ENCODE measurements at places on chromosomes 6 and 20.

DNA sequence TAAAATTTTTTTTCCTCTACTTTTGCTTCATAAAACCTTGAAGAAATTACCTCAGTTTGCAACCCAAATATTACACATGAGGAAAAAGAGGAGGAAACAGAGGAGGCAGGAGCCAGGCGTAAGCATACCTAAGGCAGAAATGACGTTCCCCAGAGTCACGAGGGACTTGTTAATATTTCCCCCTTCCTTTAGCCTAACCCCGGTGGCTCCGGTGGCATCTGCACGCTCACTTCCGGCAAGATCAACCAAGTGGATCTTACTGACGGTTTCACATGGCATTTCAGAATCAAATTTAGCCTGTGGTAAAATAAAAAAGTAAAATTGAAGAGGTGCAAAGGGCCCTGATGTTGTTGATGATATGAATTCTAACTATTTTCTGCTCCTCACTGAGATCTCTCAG is 67.4 kb downstream of the KIF16B start:
- DNase-seq = no peak

DNA sequence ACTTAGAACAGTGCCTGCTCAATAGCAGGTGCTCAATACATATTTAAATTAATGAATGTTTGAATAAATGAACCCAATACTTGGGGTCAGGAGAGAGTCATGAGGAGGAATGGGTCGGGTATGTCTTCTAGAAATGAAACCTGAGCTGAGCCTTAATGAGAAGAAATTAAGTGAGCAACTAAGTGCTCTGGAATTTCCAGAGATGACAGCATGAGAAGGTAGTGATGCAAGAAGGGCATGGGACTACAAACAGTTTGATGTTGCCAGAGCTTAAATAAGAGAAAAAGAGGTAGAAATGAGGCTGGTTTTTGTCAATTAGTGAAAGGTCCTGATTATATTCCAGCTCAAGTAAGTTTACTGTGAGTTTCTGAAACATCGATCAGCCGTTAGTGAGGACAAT is 82.9 kb downstream of the PDE10A start:
- no peak for DNase-seq

- DNase-seq = no peak
Observed at GRCh38 chr6:148855744-148856143, 108.9 kb downstream of the UST start.

DNA sequence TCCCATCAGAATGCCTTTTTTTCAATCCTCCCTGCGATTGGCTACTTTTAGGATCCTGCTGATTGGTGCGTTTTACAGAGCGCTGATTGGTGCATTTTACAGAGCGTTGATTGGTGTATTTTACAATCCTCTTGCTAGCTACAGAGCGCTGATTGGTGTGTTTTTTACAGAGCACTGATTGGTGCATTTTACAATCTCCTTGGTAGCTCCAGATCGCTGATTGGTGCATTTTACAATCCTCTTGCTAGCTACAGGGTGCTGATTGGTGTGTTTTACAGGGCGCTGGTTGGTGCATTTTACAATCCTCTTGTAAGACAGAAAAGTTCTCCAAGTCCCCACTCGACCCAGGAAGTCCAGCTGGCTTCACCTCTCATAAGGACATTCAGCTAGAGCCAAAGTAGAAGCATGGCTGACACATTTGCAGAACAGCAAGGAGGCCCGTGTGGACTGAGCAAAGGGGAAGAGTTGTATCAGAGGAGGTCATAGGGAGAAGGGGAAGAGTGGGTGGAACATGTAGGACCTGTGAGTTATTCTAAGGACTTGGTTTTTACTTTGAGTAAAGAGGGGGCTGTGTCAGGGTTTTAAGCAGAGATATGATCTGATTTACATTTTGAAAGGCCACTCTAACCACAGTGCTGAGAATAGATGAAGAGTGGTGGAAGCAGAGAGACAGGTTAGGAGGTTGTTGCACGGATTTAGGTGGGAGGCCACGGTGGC is 2.6 kb downstream of the ALDH5A1 start:
- no peak for DNase-seq

DNA sequence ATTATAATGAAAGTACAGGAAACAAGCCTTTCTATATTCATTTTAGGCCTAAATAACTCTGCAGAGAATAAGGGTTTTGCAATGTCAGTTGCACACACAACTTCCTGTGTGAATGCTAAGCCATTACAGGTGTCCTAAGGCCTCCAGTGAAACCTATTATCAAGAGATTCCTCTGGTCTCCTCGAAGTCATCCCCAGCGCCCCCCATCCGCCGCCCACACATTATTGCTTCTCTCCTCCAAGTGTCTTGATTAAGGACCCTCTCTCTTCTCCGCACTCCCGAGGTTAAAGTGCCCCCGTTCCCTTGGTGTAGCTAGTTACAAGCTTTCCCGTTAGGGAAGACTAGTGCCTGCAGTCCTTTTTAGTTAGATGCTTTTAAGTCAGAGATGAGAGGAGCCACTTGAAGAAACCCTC is 1.3 kb downstream of the HIVEP2 start:
- DNase-seq = no peak

GRCh38 chr6:21123507-21124436 is 469.8 kb upstream of the SOX4 start:
- no peak for DNase-seq

- no peak for DNase-seq
Observed at GRCh38 chr6:20708367-20709124, 174.3 kb downstream of the CDKAL1 start.

- DNase-seq = no peak
Observed at GRCh38 chr20:46712056-46712636, 2.7 kb downstream of the SLC2A10 start.

DNA sequence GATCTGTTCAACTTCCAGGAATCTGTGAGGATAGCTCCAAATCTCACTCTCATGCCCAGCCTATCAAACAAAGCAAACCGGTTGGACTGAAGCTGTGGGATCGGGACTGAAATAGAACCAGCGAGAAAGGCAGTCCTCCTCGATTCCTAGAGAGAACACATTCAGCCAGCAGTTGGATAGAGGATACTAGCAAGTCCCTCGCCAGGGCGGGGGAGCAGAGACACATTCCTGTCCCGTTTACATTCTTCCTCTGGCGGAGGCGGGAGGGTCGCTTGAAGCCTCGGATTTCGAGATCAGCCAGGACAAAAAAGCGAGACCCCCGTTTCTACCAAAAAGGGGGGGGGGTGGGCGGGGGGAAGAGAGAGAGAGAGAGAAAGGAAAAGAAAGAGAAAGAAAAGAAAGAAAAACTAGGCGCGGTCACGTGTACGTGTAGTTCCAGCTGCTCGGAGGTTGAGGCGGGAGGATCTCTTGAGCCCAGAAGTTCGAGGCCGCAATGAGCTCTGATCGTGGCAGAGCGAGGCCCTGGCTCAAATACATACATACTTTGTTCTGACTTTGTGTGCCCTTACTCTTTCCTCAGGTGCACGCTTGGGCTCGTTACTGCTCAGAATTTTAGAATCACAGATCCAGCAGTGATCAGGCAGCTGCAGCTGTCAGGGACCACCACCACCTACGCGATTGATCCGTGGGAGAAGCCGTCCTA is 19.5 kb downstream of the ZNF311 start:
- peak; percentile 67 for DNase-seq

GRCh38 chr6:155543166-155543847 is 87.7 kb upstream of the NOX3 start:
- DNase-seq = no peak

DNA sequence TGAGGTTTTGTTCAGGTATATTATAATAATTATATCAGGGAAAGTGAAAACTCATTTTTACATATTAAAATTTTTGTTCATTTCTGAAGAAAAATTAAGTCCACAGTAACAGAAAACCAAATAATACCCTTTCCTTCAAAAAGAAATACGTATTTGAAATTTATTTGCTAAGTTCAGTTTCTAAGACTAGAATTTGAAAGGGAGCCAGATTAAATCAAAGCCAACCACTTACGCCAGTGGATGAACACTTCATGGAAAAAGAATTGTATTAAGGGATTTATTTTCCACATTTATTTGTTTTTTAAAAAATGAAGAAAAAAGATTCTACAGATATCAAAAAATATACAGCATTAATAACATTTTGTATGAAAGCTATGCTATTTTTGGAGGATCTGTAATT is 654.4 kb downstream of the EYS start:
- no peak for DNase-seq

DNA sequence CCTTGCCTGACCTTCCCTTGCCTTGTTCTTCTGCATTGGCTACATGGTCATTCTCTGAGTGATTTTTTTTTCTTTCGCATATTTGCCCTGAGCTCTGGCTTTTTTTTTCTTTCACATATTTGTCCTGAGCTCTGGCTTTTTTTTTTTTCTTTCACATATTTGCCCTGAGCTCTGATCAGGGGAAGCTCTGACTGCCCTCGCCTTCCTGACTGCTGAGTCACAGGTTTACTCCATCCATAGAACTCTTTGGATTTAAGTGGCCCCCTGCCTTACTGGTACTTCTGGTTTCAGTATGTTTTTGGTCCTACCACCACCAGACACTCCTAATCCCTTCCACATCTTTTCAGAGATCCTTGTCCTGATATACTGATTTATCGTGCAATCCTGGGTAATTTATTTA is 201.1 kb downstream of the OGFRL1 start:
- no peak for DNase-seq

- DNase-seq = no peak
Observed at GRCh38 chr6:136764517-136764993, 27.7 kb downstream of the MAP3K5 start.

- no peak for DNase-seq
Observed at GRCh38 chr6:53412751-53413150, 64.0 kb upstream of the ELOVL5 start.

- no peak for DNase-seq
Observed at GRCh38 chr6:164105705-164106104, 691.2 kb downstream of the QKI start.

DNA sequence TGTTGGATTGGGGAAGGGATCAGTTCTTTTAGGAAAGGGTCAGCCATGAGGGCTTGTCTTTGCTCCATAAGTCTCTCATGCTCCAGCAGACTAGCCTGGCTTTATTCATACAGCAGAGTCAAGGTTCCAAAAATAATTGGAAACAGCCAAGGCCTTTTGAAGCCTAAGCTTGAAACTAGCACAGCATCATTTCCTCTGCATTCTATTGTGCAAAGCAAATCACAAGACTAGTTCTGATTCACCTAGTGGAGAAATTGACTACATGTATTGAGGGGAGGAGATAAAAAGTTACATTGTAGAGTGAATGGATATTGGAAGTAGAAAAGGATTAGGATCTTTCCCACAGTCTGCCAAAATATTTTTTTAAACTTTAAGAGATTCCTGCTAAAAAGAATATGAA is 159.3 kb upstream of the PLCB4 start:
- DNase-seq = no peak

GRCh38 chr6:120774275-120774674 is 560.0 kb downstream of the TBC1D32 start:
- DNase-seq = no peak

GRCh38 chr20:38818113-38819065 is 12.9 kb downstream of the PPP1R16B start:
- DNase-seq = no peak

DNA sequence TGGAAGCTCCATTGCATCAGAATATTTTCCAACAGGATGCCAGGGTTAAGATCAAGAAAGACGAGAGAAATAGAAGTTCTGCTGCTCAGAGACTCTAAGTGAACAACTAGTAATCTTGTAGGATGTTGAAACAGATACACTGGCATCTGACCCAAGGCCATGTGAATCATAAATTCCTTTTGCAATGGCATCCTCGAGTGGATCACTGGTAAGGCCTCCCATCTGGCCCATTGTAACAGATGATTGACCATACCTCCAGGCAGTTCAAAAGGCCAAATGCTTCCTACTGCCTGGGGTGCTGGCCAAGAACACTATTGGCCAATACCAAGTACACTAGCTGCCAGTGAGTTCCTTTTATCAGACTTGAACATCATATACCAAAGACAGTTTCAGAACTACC is 9.9 kb upstream of the SLC17A3 start:
- no peak for DNase-seq

- DNase-seq = no peak
Observed at GRCh38 chr6:168420706-168421105, 20.3 kb upstream of the SMOC2 start.

DNA sequence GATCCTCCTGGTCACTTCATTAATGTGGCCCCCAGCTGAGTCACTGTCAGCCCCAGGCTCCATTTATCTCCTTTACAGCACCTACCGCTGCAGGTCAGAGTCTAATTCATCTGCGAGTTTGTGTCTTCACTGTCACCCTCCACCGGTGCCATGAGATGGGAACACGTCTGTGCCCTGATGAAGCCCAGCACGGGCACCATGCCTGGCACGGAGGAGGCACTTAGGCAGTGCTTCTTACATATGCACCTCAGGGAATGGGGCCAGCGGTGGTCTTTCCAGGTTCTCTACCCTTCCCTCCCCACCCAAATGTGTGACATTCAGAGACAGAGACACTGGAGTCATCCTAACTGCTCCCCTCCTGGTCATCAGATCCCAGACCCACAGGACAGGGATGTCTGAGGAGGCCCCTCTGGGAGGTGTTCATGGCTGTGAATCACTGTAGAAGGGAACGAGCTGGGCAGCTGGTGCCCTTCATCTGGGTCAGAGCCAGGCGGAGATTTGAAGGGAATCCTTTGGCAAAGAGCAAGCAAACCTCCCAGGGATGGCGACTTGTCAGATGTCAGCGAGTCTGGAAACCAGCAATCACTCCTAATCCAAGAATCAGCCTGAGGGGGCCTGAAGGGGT is 364.6 kb downstream of the PREX1 start:
- no peak for DNase-seq

- no peak for DNase-seq
Observed at GRCh38 chr6:136763716-136764516, 28.4 kb downstream of the MAP3K5 start.

- no peak for DNase-seq
Observed at GRCh38 chr6:45424451-45424861, 46.7 kb upstream of the SUPT3H start.

DNA sequence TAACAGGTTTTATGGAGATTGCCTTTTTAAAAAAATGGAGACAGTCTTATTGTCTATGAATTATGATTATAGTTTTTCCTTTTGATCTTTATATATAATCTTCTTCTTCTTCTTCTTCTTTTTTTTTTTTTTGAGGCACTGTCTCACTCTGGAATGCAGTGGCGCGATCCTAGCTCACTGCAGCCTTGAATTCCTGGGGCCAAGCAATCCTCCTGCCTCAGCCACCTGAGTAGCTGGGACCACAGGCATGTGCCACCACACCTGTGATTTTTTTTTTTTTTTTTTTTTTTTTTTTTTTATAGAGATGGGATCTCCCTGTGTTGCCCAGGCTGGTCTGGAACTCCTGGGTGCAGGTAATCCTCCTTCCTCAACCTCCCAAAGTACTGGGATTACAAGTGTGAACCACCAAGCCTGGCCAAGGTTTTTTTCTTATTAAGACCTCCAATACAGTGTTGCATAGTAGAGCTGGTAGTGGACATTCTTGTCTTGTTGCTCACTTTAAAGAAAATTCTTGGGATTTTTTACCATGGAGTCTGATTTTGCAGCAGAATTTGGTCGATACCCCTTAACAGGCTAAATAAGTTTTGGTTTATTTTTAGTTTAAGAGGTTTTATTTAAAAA is 46.5 kb downstream of the STK4 start:
- no peak for DNase-seq

- DNase-seq = no peak
Observed at GRCh38 chr20:62303340-62304226, 786 bp downstream of the ADRM1 start.

GRCh38 chr6:66860328-66860727 is 1153.3 kb upstream of the EYS start:
- DNase-seq = no peak

All from NCI-H2171 (cell line).